ENCODE measurements at places on chromosomes 5 and 9. TPM values are rescaled to one million over a fixed set of nuclear protein-coding genes. Genes with fewer than 3 reads are reported as not detected.
A peak's percentile ranks its signal among the peaks of the same experiment; 100 is the strongest.

DNA sequence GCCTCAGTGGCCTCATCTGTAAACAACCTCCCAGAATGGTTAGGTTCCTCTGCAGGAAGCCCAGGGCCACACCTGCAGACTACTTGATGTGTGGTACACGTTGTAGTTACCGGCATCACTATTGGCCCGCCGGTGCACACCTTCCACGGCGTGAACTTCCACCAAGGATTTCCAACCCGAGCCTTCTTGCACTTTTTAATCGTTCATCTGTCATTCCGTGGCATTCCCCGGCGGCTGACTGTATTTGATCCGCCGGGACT is 5.3 kb upstream of the TRIM41 start:
- DNase-seq, result no peak
- peaks cover 5% of the 10 kb centered on the region for H3K36me3 ChIP-seq
- H3K4me1 ChIP-seq, result peaks cover 7% of the 10 kb centered on the region

- H3K27me3 ChIP-seq, result no peaks in the 10 kb centered on the region
- no peak for DNase-seq
- no peaks in the 10 kb centered on the region for H3K4me1 ChIP-seq
- H3K36me3 ChIP-seq, result no peaks in the 10 kb centered on the region
- H3K4me3 ChIP-seq, result no peak overlapping the region
Observed at GRCh38 chr9:111151537-111151936, 113.3 kb upstream of the LPAR1 start.

GRCh38 chr9:12698986-12699385 is 5.8 kb downstream of the TYRP1 start:
- DNase-seq, result no peak
- H3K36me3 ChIP-seq, result no peaks in the 10 kb centered on the region
- no peak overlapping the region for H3K27ac ChIP-seq
- no peak overlapping the region for H3K4me3 ChIP-seq
- no peaks in the 10 kb centered on the region for H3K27me3 ChIP-seq

Gene MAMDC4
- 40.0 TPM for total RNA-seq

Gene FSTL4
- 2.4 TPM for total RNA-seq

DNA sequence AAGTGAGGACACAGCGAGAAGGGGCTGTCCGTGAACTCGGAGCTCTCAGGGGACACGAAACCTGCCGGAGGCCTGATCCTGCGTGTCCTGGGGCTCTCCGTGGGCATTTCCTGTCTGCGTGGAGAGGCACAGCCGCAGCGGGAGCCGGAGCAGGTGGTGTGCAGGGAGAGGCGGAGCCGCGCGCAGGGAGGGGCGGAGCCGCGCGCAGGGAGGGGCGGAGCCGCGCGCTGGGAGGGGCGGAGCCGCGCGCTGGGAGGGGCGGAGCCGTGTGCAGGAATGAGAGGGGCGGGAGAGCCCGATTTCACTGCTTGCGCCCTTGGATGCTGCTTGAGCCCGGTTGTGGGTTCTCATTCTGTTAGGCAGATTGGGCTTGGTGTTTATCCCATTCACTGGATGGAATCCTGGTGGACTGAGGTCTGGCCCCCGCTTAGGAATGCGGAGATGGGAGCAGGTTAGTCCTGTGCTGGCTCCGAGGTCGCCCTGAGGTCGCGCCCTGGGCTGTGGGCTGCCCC is 26.7 kb downstream of the NDUFS6 start:
- H3K4me1 ChIP-seq, result no peaks in the 10 kb centered on the region
- no peak overlapping the region for H3K27ac ChIP-seq
- no peak overlapping the region for H3K4me3 ChIP-seq
- no peak for DNase-seq

Gene BAAT
- total RNA-seq, result 0.36 TPM

- H3K4me3 ChIP-seq, result no peak overlapping the region
- no peak overlapping the region for H3K27ac ChIP-seq
- H3K27me3 ChIP-seq, result no peaks in the 10 kb centered on the region
- no peak for DNase-seq
Observed at GRCh38 chr5:125316391-125316790, 570.0 kb upstream of the ZNF608 start.

GRCh38 chr9:135920256-135920930 is 13.0 kb upstream of the CAMSAP1 start:
- H3K36me3 ChIP-seq, result peaks cover 31% of the 10 kb centered on the region
- no peaks in the 10 kb centered on the region for H3K27me3 ChIP-seq
- no peak for DNase-seq
- no peak overlapping the region for H3K4me3 ChIP-seq

GRCh38 chr9:125969868-125970267 is 222.7 kb downstream of the PBX3 start:
- no peaks in the 10 kb centered on the region for H3K27me3 ChIP-seq
- no peak for DNase-seq
- peaks cover 8% of the 10 kb centered on the region for H3K36me3 ChIP-seq
- H3K27ac ChIP-seq, result no peak overlapping the region

- DNase-seq, result no peak
- no peaks in the 10 kb centered on the region for H3K27me3 ChIP-seq
- peak overlapping the region; percentile 27 for H3K27ac ChIP-seq
- no peaks in the 10 kb centered on the region for H3K36me3 ChIP-seq
- peaks cover 5% of the 10 kb centered on the region for H3K4me1 ChIP-seq
Observed at GRCh38 chr5:79699763-79700400, 10.2 kb downstream of the CMYA5 start.

DNA sequence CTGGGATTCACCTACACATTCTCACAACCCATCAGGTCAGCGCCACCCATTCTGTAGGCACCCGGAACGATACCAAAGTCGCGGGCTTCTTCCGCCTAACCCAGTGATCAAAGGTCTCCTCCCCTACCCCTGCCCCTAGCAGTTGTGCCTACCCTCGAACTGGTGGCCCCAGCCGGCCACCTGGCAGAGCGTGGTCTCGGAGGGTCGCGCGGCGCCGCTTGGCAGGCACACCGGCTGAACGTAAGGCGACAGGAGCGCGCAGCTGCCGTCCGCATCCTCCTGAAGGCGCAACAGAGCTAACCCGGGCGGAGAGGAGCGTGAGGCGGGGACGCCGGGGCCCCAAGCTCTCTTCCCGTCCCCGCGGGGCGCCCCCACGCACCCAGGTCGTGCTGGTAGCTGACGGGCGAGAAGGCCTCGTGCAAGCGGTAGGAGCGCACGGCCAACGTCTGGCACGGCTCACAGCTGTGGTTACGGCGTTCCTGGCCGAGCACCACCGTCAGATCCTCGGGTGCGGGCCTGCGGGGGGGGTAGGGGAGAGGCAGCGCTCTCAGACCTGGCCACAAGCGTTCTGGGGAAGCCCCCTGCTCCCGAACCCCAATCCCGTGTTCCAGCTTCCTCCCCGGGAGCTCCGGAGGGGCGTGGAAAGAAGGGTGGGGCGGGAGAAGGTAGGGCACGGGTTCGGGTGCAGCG is 2.8 kb upstream of the PFN3 start:
- H3K27ac ChIP-seq, result peak overlapping the region; percentile 94
- no peaks in the 10 kb centered on the region for H3K36me3 ChIP-seq
- peaks cover 66% of the 10 kb centered on the region for H3K27me3 ChIP-seq
- H3K4me1 ChIP-seq, result peaks cover 7% of the 10 kb centered on the region
- DNase-seq, result no peak

DNA sequence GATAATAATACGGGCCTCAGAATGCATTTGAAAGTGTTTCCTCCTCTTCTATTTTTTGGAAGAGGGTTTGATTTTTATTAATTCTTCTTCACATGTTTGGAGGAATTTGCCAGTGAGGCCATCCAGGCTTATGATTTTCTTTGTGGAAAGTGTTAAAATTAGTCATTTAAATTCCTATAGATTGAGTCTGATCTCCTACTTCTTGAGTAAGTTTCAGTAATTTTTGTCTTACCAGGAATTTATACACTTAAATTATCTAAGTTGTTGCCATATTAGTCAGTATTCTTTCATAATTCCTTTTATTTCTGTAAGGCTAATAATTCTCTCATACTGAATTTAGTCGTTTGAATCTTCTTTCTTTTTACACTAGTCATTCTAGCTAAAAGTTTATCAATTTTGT is 25.2 kb upstream of the HAPLN1 start:
- H3K27me3 ChIP-seq, result peaks cover 2% of the 10 kb centered on the region
- peaks cover 2% of the 10 kb centered on the region for H3K4me1 ChIP-seq
- no peak overlapping the region for H3K4me3 ChIP-seq
- no peak for DNase-seq
- H3K27ac ChIP-seq, result no peak overlapping the region
- H3K36me3 ChIP-seq, result peaks cover 3% of the 10 kb centered on the region

Gene MEIKIN
- not detected for total RNA-seq

DNA sequence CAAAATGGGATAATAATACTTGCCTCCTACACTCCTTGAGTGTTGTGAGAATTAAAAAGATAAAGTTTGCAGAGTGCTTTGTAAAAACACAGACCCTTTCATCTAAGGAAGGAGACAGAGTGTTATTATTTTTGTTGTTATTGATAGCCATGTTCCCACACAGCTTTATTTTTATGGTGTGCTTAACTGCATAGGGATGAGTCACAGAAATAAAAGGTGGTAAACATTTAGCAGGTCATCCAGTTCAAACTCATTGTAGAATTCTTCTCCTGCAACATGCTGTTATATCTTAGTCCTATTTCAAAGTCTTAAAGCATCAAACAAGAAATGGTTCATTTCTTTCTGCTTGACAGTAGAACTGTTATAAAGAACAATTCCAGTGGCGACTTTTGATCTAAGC is 367.5 kb upstream of the ACTBL2 start:
- H3K27ac ChIP-seq, result no peak overlapping the region
- H3K27me3 ChIP-seq, result no peaks in the 10 kb centered on the region
- DNase-seq, result no peak
- H3K36me3 ChIP-seq, result no peaks in the 10 kb centered on the region
- no peaks in the 10 kb centered on the region for H3K4me1 ChIP-seq

Gene PCDHB15
- 8.3 TPM for total RNA-seq

Gene ADAMTSL2
- total RNA-seq, result 0.14 TPM

DNA sequence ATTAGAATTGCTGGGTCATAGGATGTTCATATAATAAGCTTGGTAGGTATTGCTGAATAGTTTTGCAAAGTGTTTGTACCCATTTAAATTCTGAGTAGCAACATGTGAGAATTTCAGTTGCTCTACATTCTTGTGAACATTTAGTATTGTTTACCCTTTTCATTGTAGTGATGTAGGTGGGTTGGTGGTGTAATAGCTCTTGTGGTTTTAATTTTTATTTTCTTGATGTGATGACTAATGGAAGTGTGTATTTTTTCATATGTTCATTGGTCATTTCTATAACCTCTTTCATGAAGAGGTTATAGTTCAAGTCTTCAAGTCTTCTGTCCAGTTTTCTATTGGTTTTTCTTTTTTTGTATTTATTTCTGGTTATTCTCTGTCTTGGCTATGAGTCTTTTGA is 34.4 kb downstream of the RASA1 start:
- H3K27me3 ChIP-seq, result no peaks in the 10 kb centered on the region
- peaks cover 3% of the 10 kb centered on the region for H3K4me1 ChIP-seq
- H3K27ac ChIP-seq, result no peak overlapping the region
- H3K36me3 ChIP-seq, result peaks cover 24% of the 10 kb centered on the region

DNA sequence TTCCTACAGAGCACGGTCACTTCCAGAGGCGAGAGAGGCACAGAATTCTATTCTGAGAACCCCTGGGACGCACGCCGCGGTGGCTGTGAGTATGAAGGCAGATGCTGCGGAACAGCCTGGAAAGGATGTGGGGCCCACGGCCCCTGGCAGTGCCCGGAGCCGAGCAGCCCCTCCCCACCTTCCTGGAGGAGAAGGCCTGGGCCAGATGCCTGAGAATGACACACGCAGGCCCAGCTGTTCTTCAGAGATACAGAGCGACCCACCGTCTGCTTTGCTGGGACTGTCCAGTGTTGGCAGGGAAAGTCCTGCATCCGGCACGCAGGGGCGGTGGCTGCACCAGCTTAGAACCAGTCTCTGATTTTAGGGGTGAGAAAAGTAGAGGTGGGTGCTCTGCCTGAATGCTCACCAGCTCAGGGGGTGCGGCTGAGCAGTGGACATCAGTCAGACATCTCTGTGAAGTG is 116.7 kb upstream of the LPCAT1 start:
- no peak overlapping the region for H3K4me3 ChIP-seq
- H3K4me1 ChIP-seq, result peaks cover 3% of the 10 kb centered on the region
- no peaks in the 10 kb centered on the region for H3K36me3 ChIP-seq
- H3K27ac ChIP-seq, result no peak overlapping the region
- H3K27me3 ChIP-seq, result peaks cover 32% of the 10 kb centered on the region

GRCh38 chr9:14887149-14887548 is 23.1 kb downstream of the FREM1 start:
- no peak overlapping the region for H3K4me3 ChIP-seq
- no peak overlapping the region for H3K27ac ChIP-seq
- DNase-seq, result no peak
- H3K36me3 ChIP-seq, result no peaks in the 10 kb centered on the region
- peaks cover 18% of the 10 kb centered on the region for H3K4me1 ChIP-seq

Gene CCDC192
- total RNA-seq, result 0.60 TPM

- H3K36me3 ChIP-seq, result peaks cover 4% of the 10 kb centered on the region
- H3K27me3 ChIP-seq, result peaks cover 7% of the 10 kb centered on the region
- DNase-seq, result no peak
- peaks cover 19% of the 10 kb centered on the region for H3K4me1 ChIP-seq
Observed at GRCh38 chr5:6904860-6905259, 191.6 kb downstream of the TENT4A start.

Gene PPP3R2
- not detected for total RNA-seq

DNA sequence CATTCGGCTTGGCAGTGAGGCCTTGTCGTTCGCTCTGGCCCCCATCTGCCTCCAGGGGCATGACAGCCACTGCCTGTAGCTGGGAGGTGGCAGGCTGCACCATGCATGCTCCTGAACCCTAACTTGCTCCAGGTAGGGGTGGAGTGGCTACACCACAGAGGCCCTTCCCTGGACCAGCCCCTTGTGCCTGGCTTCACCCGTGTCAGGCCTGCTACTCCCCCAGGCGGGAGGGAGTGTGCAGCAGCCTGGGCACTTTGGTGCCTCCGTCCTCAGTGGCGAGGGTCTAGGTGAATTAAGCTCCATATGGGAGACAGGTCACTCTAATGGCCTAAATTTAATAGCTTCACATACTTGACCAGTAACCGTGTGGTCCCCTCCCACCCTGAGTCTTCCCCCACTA is 59.4 kb upstream of the LMX1B start:
- no peak overlapping the region for H3K27ac ChIP-seq
- H3K4me3 ChIP-seq, result no peak overlapping the region
- peaks cover 19% of the 10 kb centered on the region for H3K27me3 ChIP-seq
- DNase-seq, result no peak

DNA sequence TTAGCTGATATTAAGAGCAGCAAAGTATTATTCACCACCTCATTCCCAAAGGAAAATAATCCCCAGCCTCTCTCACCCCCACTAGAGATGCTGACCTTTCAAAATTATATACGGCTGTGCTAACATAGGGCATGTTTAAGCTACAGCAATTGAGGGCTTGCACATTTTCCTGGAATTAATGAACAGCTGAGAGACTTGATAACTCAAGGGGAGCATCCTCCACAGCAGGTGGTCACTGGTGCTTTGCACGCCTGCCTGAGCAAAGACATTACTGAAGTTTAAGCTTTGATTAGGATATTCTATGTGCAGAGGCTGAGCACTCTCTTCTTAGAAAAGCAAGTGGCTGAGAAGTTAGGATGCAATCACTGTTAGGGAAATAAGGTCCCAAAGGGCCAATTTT is 230.9 kb downstream of the FAM114A2 start:
- H3K4me1 ChIP-seq, result no peaks in the 10 kb centered on the region
- no peaks in the 10 kb centered on the region for H3K36me3 ChIP-seq
- no peaks in the 10 kb centered on the region for H3K27me3 ChIP-seq
- H3K27ac ChIP-seq, result no peak overlapping the region

Gene IL4
- not detected for total RNA-seq

Gene DNAJA1
- 247 TPM for total RNA-seq
